Natural killer cell (primary cell): ENCODE measurements at places on chromosomes 3 and 15.

DNA sequence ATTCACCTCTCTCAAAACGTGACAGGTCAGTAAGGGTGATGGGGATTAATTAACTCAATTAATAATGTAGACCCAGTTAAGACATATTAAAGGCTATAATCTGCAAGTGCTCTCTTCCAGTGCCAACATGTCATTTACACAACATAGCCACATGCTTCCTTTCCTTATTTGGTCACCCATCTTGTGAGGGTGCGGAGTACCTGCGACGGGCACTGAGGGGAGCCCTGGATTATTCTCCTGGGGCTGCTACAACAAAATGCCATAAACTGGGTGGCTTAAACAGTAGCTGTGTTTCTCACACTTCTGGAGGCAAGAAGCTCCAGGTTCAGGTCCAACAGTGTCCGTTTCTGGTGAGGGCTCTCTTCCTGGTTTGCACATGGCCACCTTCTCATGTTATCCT is 157.4 kb upstream of the LRTM1 start:
- H3K27ac ChIP-seq: no peak overlapping the region
- no peak for DNase-seq
- H3K4me3 ChIP-seq: no peak overlapping the region
- H3K36me3 ChIP-seq: no peaks in the 10 kb centered on the region

DNA sequence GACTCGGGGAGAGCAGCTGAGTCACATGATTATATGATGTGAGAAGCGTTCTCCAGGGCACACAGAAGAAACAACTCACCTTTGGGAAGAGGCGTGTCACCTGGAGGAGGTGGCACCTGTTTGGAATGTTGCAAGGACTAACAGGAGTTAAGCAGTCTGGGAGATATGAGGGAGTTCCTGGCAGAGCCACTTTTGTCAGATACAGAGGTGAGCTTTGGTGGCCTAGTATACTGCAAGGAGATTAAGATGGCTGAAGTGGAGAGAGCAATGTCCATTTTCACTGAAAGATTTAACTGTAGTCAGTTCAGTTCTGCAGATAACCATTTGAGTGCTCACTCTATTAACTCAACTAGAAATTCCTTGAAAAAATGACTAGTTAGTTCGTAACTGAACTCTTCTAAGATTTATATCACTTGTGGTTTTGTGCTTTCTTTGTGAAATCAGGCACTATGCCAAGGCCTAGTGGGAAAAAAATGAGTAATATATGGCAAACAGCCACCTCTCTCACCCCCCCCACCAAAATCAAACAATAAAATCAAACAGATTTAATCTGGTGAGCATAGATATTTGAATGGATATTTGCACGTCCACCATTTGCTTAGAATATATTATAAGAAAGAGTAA is 61.3 kb downstream of the CRYBG3 start:
- no peaks in the 10 kb centered on the region for H3K27me3 ChIP-seq
- no peak overlapping the region for H3K27ac ChIP-seq
- no peak overlapping the region for H3K4me3 ChIP-seq
- H3K4me1 ChIP-seq: peaks cover 4% of the 10 kb centered on the region

DNA sequence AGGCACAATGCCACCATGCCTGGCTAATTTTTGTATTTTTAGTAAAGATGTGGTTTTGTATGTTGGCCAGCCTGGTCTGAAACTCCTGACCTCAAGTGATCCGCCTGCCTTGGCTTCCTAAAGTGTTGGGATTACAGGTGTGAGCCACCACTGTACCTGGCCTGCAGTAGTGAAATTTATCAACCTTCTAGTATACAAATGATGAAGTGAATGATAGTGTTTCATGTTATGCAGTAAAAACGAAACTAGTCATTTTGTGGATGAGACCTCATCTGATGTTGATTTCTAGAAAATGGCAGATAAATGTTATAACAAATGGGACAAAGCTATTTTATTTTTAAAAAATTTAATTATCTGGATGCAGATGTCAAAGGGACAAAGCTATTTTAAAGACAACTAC is 32.9 kb downstream of the NXPE3 start:
- no peak overlapping the region for H3K27ac ChIP-seq
- peaks cover 2% of the 10 kb centered on the region for H3K4me1 ChIP-seq
- no peaks in the 10 kb centered on the region for H3K27me3 ChIP-seq
- DNase-seq: no peak
- H3K4me3 ChIP-seq: no peak overlapping the region
- peaks cover 6% of the 10 kb centered on the region for H3K36me3 ChIP-seq

DNA sequence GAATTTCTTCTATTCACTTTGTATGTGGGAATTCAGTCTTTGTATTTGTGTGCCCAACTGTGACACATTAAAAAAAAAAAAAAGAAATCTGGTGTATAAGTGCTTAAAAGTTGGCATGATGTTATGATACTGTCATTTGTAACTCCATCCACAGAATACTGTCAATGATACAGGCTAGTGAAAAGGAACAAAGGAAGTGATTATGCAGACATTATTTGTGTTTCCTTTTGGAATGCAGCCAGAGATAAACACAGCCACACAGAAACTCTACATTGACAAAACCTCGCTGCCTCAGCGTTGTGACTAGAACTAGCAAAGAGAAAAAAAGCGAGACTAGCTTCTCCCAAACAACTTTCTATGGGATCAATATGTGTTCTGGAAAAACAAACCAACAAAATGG is 519.2 kb upstream of the AGTR1 start:
- H3K4me1 ChIP-seq: no peaks in the 10 kb centered on the region
- no peaks in the 10 kb centered on the region for H3K27me3 ChIP-seq
- no peaks in the 10 kb centered on the region for H3K36me3 ChIP-seq

DNA sequence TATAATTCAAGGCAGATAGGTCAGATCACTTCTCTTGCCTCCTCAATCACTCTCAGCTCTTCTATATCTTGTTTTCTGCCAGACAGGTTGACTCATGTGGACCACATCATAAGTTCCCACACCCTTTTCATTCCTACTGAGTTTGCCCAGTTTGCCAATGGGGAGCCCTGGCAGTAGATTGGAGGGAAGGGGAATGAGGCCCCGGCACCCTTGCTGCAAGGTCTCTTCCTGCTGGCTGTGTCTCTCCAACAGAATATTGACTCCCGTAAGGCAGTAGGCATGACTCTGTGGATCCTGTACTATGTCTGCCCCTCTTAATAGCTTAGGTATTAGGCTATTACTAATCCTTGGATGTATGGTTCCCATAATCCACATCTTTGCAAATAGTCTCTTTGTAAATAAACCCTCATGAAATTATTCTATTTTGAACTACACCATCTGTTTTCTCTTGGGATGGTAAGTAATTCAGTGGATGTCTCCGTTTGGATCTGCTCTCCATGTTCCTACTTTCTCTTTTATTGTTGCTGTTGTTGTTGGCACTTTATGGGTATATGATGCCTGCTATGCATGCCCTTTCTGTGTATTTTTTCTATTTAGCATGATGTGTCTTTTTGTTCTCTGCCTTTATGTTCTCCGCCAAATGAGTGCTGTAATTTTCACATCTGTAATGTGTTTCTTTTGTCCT is 65.5 kb upstream of the DCBLD2 start:
- no peaks in the 10 kb centered on the region for H3K4me1 ChIP-seq
- H3K36me3 ChIP-seq: no peaks in the 10 kb centered on the region
- no peak overlapping the region for H3K27ac ChIP-seq

DNA sequence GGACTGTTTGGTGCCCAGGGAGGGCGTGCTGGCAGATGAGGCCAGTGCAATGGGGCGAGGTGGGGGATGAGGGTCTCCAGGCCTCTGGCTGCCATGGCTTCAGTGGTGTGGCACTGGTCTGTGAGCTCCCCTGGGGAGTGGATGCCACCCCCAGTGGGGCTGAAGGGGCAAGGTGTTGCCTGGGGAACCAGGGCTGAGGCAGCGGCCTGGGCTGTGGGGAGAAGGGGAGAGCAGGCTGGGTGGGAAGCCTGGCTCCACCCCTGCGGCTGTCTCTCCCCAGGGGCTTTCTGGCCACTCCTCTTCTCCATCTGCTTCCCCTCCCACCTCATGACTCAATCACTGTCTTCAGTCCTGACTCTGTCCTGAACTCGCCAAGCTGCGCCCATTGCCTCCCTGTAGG is 88.4 kb upstream of the TLE3 start:
- H3K4me1 ChIP-seq: no peaks in the 10 kb centered on the region
- no peak overlapping the region for H3K27ac ChIP-seq
- no peak overlapping the region for H3K4me3 ChIP-seq
- no peaks in the 10 kb centered on the region for H3K36me3 ChIP-seq
- no peaks in the 10 kb centered on the region for H3K27me3 ChIP-seq
